ENCODE measurements at places on chromosomes 2 and 18.

- no peak for DNase-seq
Observed at GRCh38 chr2:125698280-125698679, 957.7 kb upstream of the GYPC start.

DNA sequence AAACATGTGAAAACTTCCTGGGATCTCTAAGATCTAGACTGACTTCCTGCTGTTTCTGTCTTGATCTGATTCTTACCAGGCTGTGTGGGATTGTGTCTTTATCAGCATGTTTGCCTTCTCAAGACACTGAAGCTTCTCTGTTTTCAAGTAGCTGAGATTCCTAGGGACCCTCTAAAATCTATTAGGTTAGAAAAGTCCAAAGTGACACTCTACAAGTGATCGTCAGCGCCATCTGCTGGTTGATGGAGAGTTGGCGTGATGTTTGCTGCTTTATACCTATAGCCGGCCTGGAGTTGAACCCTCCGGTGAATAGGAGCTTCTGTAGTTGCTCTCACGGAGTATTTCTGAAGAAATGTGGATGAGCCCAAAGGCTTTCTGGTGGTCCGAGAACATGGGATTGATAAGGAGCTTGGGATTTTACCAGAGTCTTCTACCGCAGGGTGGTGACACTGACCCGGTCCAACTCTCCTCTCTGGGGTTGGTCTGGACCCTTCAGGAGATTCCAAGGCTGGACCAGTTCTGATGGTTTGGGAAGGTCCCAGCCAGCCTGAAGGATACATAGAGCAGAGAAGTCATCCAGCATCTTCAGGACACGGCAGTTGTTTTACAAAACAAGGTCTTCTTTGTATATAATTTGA is 96.0 kb upstream of the TTC39C start:
- DNase-seq = peak; percentile 91

GRCh38 chr18:46343931-46344372 is 239.8 kb downstream of the HAUS1 start:
- DNase-seq = peak; percentile 76

- DNase-seq = peak; percentile 78
Observed at GRCh38 chr2:84924173-84925106, 19.0 kb downstream of the TMSB10 start.

GRCh38 chr2:30371028-30371689 is 75.9 kb upstream of the LCLAT1 start:
- no peak for DNase-seq
